Stimulated activated CD4-positive, alpha-beta T cell treated with anti-CD3 and anti-CD28 coated beads, TNF-alpha, amount 100 ng/mL, for 1 hour (primary cell): ENCODE measurements at places on chromosomes 6 and 20.

GRCh38 chr6:29505808-29506207 lies 18.1 kb upstream of the MAS1L start:
- DNase-seq = no peak

- DNase-seq = no peak
Measured at GRCh38 chr20:49245921-49246740, 26.9 kb downstream of the DDX27 start.

GRCh38 chr20:17579369-17580039 lies 9.6 kb downstream of the DSTN start:
- DNase-seq = no peak

DNA sequence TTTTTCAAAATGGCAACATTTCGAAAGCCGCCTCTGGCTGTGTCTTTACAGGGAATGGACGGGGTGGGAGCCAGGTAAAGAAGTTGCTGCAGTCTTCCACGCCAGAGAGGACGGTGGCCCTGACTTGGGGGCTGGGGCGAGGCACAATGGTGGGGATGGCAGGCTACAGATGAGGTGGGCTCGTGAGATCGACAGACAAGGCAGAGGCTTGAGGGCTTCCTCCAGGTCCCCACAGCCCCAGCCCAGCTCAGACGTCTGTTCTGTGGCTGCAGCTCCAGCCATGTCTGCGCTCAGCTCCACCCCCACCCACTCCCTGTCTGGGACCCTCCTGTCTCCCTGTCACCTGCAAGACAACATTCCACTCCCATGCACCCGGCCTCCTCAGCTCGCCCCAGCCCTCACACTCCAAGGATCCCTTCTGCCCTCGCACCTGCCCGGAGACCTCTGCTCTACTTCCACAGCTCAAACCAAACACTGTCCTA lies 7.4 kb upstream of the C20orf144 start:
- DNase-seq = no peak

DNA sequence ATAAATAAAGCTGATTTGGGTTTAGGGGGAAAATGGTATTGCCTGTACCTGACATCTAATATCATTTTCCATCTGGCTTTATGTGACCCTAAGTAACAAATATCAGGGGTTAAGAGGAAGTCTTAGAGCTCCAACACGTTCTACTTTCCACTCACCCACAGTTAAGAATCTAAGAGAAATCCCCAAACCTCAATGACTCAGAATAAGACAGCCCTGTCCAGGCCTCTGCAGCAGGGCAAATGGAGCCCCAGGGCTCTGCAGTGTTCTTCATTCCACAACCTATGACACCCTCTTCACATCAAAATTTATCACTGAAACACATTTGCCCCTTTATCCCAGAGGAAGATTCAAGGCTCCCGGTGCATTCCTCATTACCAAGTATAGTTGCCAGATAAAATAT lies 20.3 kb upstream of the TENT5A start:
- DNase-seq = no peak

DNA sequence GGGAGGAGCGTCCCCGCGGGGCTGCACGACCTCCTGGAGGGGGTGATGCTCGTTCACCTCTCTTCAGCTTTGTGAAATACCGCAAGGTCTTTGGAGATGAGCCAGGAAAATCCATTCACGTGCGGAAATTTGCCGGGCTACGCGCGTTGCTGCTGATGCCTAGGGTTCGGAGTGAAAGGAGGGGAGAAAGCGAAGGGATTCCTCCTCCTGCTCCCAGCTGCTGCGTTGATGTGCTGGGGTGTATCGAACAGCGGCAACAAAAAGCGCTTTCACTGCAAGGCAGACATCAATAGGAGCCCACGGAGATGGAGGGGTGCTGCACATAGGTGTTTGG lies 391 bp upstream of the B3GAT2 start:
- no peak for DNase-seq

DNA sequence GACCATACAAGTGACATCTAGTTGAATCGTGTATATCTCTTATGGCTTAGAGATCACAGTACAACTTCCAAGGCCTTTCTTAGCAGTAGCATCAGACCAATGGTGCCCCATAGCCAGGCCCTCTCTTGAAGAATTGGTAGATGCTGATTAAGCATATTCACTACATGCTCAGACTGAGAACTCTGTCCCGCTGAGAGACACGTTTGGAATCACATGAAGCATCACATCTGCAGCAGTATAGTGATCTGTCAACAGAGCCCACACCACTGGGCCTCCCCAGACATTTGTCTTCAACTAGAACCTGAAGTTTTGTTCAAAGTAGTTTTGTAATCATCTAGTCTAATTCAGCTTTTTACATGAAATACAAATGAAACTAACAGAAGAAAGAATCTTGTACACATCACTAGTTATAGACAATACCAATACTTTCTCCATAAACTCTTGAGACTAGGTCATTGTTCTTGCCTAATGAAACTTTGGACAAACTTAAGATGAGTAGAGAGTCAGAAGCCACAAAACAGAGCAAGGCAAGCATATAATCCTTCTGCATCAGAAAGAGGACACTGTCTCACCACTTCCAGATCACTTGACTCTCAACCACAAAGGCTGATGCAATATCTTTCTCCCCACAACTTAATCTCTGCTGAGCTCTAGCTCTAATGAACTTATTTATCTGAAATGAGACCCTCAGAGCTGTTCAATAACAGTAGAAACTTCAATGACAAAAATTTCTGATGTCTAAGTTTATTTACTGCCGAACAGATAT lies 182.7 kb downstream of the TBX18 start:
- no peak for DNase-seq

GRCh38 chr6:168007592-168008338 lies 10.3 kb downstream of the KIF25 start:
- no peak for DNase-seq

DNA sequence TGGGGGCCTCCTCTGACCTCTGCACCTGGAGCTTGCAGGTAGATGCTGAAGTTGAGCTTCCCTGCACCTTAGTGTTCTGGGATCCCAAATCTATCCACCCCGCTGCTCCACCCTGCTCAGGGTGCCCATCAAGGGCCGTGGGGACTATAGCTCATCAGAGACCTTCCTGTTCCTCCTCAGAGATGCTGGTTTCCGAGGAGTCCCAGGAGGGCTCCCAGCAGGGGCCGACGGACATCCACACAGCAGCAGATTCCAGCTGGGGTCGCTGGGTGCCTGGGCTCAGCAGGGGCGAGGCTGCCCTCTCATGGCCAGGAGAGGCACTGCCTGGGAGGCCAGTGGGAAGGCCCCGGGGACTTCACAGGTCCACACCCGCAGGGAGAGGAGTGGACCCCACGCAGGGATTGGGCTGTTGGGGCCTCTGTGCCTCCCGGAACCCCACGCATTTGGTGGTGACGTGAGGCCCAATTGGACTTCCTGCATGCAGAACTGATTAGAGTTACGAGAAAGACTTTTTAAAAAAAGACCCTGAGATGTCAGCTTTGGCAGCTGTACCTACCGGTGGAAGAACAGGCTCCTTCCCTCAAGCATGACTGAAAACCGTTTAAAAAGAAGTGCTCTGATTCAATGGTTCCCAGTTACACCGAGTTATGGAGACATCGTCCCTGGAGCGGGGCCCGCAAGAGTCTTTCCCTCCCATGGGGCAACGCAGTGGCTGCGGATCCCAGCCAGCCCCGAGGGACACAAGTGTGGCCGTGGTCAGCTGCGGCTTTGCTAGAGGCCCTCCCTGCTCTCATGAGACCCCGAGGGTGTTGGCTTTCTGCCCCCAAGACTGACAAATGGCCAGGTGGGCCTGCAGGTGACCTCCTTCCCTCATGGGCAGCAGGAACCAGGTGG lies 25.3 kb upstream of the SLCO4A1 start:
- DNase-seq = peak; percentile 59

DNA sequence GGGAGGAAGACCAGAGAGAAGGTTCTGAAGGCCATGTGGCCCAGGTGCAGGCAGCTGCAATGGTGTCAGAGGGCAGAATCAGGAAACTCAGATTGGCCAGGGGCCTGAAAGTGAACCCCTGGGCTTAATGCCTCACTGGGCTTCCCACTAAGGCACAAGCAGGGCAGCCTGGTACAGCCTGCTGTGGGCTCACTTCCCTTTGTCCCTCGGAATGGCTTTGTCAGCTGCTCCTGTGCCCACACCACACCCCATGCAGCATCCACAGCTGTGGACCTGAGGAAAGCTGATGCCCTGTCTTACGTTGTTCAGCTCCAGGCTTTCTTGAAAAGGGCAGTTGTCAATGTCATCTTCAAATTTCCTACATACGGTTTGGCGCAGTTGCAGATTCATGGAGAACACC lies 2.4 kb downstream of the CST9 start:
- DNase-seq = no peak

GRCh38 chr6:131124336-131125071 lies 10.8 kb upstream of the AKAP7 start:
- no peak for DNase-seq

- DNase-seq = no peak
Measured at GRCh38 chr6:92687278-92687677, 732.1 kb downstream of the EPHA7 start.

DNA sequence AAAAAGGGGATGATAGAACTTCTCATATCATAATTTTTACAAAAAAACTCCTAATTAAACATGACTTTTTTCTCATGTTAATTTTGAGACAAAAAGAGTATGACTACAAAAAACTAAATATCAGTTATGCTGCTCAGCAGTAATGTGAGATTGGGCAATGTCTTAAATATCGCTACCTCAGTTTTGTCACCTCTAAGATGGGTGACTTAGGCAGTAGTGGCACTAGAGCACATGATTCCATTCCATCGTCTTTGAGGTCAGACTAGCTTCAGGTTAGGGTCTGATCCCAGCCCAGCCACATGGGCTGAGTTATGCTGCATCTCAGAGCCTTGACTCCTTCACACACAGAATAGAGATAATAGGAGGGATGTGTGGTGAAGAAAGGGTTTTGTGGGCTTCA lies 11.0 kb downstream of the DCBLD1 start:
- no peak for DNase-seq

GRCh38 chr6:37232430-37233017 lies 25.0 kb upstream of the TBC1D22B start:
- no peak for DNase-seq

- DNase-seq = no peak
Measured at GRCh38 chr6:74333406-74333805, 637.4 kb downstream of the CD109 start.

DNA sequence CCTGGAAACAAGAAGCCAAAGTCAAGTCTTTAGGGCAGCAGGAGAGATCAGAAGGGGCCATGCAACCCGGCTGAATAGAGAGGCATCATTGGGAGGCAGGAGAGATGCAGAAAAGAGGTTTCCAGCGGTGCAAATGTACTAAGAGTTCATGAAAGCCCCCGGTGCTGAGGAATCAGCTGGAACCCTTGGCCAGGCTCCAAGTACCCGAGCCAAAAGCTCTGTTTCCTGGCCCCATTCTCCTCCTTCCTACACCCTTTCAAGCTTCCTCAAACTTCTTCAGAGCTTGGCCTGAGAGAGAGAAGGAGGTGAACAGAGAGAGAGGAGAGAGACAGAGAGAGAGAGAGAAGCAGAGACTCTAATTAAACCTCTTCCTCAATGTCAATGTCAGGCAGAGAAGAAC lies 433.5 kb downstream of the PRKN start:
- DNase-seq = no peak

DNA sequence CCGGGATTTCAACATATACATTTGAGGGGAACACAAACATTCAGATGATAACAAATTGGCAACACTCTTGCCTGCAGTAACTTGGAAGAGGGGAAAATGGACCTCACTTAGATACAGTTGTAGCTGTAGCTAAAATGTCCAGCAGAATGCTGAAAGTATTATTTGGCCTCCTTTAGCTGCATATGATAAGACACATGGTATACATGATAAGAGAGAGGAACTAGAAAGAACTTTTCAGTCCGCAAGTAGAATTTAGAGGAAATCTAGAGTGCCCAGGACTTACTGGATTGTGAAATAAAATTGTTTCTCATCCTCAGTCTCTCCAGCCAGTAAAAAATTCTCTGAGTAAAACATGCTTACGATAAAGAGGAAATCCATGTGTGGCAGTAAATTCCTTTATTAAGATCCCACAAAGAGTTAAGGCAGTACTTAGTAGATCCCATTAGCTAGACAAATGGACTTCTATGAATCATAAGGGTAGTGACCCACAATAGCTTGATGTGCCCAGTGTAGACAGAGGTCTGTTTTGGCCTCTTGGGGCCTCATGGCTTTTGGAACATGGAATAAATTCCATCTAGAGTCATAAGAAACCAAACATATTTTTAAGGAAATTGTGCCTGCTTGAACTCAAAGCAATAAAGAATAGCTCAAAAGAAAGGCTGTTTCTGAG lies 87.9 kb upstream of the RBM24 start:
- no peak for DNase-seq

GRCh38 chr6:130697995-130698535 lies 129.1 kb upstream of the SMLR1 start:
- peak; percentile 42 for DNase-seq

DNA sequence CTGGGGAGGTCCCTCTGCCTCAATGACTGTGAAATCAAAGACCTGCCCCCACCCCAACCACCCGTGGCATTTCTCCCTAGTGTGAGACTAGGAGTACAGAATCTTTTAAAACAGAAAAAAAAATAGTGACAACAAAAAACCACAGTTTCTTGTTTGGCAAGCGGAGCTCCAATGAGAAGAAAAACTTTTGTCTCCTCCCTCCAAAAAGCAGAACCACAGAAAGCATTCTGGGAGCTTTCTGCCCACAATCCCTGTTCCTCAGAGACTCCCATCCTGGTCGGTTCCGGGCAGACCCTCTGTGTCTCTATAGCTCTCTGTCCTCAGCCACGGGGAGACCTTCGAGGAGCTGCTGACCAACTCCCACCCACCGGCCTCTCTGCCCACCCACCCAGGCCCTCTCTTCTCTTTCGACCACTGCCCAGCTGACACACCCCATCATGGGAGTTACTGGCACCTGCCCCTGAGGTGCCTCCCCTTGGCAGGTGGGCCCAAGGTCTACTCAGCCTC lies 4.9 kb downstream of the PREX1 start:
- DNase-seq = no peak

DNA sequence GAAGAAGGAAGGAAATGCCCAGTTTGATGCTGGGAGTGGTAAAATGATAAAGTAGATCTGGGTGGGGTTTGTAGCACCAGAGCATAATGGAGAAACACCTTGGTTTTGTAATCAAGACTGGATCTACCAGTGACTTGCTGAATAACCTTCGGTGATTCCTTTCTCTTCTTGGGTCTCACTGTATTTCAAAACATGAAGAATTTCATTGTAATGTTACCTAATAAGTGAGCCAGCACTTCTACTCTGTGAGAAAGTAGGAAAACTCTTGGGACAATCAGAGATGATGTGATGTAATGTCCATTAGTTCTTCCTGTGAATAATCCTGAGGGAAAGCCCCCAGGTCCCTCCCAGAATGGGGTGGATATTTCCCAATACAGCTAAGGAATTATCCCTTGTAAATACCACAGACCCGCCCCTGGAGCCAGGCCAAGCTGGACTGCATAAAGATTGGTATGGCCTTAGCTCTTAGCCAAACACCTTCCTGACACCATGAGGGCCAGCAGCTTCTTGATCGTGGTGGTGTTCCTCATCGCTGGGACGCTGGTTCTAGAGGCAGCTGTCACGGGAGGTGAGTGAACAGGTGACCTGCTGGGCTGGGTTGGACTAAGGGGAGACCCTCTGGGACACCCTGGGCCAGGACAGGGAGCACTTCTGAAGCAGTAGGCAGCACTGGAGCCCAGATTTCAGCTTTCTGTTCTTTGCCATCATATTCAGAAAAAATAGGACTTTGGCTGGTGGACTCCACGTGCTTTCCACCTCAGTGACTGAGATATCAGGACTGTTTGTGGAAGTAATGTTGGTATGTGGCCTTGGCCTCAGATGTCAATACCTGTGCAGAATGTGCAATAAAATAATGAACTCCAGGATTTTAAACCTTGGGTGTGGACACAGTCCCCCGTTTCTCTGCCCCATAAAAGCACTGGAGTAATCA lies at the start of gene PI3:
TSS of gene PI3 (plus strand) at position 469 of the 931 bp plus-strand sequence. CDS start at position 490, 21 bp downstream.
- no peak for DNase-seq

- peak; percentile 74 for DNase-seq
Measured at GRCh38 chr20:32972181-32973076, 31.8 kb downstream of the SUN5 start.

GRCh38 chr6:49856282-49856681 lies 10.1 kb downstream of the CRISP1 start:
- DNase-seq = no peak
